ENCODE measurements at places on chromosomes 4 and X.

DNA sequence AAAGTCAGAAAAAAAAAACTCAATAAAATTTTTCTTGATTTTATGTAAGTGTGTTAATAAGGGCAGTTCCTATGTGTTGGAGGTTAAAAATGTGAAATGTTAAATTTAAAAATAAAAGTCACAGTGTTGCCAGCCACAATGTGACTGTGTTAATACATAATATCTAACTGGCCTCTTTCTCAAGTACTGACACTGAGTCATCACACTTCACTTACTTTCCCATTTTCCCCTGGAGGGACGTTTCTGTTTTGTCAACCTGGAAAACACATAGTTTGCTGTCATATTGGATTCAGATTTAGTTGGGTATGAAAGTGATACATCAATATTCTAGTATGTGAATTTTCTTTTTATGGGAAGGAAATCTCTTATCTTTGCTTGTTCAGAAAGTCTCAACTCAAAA, 46.4 kb downstream of the ARHGEF38 start:
- no peak for DNase-seq

- DNase-seq = peak; percentile 46
These were observed 142.9 kb downstream of the TMEM164 start for GRCh38 chrX:110145854-110146253.

- DNase-seq = no peak
These were observed 14.0 kb downstream of the APLN start for GRCh38 chrX:129640737-129641136.

- DNase-seq = no peak
These were observed 32.5 kb downstream of the AKAP4 start for GRCh38 chrX:50168241-50168687.

DNA sequence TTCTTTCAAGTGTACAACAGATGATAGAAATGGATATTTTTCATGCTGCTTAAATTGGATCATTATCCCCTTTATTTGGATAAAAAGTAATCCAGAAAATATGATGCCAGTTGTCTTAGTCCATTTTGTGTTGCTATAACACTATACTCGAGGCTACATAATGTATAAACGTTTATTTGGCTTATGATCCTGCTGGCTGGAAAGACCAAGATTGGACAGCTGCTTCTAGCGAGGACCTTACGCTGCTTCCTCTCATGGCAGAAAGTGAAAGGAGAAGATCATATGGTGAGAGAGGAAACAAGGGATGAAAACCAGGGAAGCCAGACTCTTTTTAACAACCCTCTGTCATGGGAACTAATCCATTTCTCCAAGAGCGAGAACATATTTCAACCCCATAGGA, 102.7 kb downstream of the TRAM1L1 start:
- DNase-seq = no peak
